ENCODE measurements at places on chromosomes 3 and 15.
A peak's percentile ranks its signal among the peaks of the same experiment; 100 is the strongest.

DNA sequence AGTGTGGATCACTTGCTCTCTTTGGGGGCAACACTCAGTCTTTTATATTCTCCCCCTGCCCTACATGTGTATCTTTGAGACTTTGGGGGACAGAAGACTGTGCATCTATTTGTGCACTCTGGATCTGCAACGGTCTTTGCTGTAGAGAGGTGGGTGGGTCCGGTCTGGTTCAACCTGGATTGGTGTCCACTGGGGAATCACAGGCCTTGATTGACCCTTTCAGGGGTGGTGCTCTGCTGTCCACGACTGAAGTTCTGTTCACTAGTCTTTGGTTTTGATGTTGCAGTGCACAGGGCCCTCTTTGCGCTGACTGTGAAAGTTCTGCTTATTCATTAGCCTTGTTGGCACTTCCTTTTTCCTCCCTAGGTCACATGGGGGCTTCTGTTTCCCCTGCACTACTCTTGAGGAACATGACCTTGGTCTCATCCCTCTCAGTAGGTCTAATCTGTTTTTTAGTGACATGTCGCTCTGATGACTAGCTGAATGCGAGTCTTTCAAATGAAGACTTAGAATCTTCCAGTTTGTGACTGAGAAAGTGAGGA lies 284.2 kb downstream of the SV2B start:
- DNase-seq: no peak

DNA sequence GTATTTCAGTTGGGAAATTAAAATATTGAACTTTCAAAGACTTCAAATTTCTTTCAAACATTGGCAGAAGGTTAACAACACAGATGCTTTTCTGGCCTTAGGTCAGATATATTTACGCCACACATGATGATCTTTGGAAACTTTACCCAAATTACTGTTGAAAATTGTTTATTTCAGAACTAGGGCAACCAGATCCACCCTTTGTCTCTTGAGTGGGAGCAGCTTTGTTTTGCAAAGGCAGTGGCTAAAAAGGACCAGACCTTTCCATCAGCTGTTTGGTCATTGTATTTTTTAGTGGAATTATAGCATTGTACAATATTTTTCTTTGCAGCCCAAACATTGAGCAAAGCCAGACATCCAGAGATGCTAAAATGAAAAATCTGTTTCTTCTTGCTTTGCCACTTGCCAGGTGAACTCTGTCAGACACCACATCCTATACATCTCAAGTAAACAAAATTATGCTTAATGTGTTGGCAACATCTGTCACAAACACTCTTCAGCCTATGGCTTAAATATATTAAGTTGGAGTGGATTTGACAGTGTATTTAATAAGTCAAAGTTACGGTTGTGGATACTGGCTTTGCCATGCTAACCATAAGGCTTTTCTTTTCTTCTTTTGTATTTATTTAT lies 651.9 kb downstream of the RBMS3 start:
- no peak for DNase-seq

DNA sequence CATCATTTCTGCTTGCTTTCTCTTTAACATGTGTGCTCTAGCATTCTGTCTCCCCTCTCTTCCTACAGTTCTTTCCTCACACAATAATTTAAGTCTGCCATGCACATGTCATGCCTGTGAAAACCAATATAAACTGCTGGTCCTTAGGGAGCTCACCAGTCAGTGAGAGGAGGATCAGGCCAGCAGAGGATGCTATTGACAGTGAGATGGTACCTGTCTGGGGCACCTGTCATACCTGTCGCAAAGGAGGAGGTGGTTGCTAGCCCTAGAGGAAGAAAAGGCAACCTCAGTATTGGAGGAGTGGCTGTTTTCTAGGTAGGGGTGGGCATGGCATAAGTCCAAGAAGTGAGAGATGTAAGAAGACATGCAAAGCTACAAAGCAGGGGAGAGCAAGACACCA lies 194.6 kb downstream of the GABRG3 start:
- DNase-seq: no peak

DNA sequence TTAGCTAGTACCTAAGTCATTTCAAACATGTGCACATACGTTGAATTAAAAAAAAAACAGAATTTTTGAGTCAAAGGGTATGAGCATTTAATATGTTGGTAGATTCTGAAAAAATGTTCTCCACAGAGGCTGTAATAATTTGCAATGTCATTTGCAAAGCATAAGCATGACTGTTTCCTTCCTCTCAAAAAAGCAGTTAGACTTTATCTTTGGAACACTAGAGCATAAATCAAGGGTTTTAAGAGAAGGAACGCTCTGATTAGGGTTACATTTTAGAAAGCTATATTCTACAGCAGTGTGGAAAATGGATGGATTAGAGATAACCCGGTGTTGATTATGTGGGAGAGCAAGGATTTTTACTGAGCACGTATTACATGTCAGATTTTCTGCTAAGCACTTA lies 193.7 kb downstream of the WDR72 start:
- no peak for DNase-seq

DNA sequence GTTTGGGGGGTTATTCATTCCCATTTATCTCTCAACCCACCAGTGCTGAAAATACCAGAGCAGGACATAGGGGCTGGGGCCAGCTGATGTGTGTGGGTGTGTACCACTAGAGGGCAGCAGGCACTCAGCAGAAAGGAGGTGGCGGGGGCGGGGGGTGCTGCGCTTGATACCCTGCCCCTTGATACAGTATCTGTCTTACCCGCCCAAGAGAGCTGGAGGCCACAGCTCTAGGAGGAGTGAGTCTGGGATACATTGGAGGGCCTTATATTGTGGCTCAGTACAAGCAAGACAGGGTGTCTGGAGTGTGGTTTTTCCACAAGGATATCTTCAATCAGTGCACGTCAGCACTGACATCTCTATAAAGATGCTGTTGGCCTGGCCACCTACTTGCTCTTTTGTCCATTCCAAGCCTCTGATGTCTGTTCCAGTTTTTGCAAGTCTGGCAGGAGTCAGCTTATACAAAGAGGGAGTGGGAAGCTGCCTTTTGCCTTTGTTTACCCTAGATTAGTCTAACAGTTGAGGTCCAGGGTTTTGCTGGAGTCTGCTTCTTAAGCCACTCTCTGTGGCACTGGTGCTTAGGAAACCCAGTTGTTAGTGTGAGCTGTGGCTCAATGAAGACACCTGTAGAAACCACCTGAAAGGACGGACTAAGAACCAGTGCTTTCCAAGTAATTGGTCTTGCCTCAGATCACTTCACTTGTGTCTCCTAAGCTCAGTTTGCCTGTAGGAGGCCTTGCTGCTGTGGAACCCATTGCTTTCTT lies 1.5 kb upstream of the RBM15B start:
- DNase-seq: no peak

- DNase-seq: no peak
These were observed 2.9 kb downstream of the VILL start for GRCh38 chr3:37993460-37993819.

- no peak for DNase-seq
These were observed 47.9 kb upstream of the TRAK1 start for GRCh38 chr3:42043099-42043813.

- DNase-seq: no peak
These were observed 374.2 kb downstream of the PLCL2 start for GRCh38 chr3:17258823-17259436.

GRCh38 chr3:88142094-88142624 lies 7.6 kb upstream of the C3orf38 start:
- DNase-seq: no peak

DNA sequence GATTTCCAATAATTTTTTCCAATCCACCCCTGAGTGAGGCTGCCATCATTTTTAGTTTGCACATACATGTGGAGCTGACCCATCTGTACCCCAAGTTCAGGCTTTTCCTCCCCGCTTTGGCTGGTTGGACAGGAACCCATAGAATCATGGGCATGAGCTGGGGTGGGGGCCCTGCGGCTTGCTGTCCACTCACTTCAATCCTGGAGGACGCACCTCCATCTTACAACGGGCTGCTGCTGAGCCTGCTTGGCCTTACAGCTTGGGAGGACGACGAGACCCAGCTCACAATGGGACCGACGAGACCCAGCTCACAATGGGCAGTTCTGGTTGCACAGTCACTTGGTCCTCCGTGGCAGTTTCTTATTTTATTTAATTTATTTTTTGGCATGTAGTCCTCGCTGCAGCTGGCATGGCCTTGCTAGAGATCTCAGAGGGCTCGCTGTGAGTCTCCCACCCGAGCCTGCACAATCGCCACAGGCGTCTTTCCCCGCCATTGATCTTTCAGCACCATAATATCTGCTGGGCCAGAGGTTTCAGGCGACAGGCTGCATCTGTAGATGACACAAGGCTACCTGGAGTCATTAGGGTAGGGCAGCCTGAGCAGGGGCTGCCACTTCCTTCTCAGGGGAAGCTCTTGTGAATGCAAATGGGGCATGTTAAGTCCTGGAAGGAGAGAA lies 19.6 kb upstream of the EPHB3 start:
- no peak for DNase-seq

- DNase-seq: no peak
These were observed 531.9 kb downstream of the SQOR start for GRCh38 chr15:46166750-46167149.

DNA sequence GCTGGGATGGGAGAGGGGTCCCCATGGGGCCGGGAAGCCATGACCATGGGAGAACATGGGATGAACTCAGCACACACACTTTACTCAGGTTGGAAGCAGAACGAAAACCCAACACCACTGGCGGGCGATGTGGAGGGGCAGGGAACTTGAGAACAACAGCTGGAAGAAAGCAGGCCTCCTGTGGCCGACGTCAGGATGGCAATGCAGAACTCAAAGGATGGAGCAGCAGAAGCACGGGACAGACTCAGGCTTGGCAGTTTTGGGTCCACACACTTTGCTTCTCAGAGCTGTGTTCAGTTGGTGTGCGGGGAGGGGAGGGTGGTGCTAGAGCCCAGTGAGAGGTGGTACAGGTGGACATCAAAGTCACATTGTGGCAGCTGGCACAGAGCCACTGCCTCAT lies 80.7 kb downstream of the SEC22A start:
- no peak for DNase-seq

- DNase-seq: no peak
These were observed 29.4 kb upstream of the ATP8B4 start for GRCh38 chr15:50148362-50148963.

DNA sequence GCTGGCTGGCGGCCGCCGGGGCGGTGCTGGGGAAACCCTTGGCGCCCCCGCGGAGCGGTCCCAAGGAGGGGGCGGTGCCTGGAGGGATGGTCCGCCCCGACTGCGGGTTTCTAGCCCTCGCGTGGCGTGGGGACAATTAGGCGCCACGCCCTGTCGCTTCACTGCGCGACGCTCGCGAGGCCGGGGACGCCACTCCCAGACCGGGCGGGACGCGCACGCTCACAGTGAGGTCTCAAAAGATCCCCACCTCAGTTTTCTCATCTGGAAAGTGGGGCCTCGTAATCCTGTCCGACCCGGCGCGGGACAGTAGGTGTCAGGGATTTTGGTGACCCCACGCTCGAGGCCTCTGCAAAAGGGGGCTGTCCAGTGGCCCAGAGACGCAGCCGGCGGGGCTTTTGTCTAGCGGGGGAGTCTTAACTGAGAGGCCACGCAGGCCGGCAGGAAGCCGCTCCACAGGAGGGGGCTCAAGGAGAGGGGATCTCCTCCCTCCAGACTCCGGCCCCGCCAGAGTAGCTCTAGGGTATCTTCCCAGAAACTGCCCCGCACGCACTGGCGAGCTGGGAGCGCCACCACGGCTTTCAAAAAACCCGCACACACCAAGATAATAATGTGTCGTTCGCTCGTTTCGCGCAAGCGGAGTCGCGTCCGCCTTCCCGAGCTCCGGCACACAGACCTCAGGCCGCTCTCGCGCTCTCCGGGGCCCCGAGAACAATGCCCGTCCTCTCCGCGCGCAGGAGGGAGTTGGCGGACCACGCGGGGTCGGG lies 710 bp upstream of the CLK3 start:
- peak; percentile 48 for DNase-seq

DNA sequence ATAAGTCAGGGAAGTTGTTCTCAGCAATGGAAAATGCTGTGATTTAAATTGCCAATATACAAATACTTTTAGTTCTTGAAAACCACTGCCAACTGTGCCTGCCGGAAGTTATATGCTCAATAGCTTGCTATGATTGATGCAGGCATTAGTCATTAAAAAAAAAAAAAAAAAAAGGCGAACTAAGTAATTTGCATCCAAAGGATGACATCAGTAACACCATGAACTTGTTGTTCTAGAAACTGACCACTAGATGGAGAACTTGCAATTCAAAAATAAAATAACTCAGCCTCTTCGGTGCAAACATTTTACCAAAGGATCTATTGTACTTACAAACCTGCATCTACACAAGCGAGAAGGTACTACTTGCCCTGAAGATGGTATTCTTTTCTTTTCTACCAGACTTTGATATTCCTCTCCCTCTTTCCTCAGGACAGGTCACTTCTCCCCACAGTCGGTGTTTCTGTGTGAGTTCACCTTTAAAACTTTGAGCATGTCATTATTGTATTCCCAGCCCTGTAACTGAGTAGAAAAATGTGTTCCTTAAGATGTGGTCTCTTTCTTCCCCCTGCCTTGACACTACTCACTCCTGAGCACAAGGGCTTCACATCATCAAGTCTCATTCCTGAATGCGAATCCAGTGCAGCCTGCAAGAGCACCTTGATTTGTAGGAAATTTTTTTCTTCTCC lies 115.0 kb upstream of the VEPH1 start:
- no peak for DNase-seq

DNA sequence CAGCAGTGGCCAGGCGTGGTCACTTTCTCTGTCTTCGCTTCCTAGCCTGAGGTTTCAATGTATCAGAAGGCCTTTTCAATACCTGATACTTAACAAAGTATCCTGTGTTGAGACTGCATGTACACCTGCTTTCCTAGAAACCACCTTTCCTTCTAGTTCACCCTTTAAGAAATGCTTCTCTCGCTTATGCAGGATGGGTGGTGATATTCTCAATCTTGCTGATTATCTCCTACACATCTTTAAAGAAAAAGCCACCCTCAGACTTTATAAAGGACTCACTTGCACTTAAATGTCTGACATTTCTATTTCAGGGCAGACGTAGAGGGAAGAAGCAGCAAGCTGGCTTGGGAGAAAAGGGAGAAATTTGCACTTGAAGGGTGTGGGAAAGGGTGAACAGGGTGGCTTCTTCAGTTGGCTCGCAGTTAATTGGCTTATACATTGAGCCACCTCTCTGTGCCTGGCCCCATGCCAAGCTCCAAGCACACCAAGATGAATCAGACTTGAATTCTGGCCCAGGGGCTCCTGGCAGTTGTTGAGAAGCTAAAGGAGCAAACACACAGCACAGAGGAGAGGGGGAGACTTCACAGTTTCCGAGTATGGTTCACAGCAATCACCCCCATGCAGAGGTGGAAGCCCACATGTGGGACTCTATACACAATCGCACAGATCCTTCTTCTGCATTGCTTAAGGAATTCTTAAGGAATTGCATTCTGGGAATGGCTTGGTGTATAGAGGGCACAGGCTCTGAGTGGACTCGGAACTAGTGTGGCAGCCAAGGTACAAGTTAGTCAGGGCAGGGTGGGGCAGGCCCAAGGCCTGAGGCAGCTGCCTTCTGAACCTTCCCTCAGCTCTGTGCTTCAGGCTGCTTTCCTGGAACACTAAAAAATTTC lies 1.3 kb downstream of the ARL6IP5 start:
- DNase-seq: peak; percentile 96

- no peak for DNase-seq
These were observed 84.9 kb downstream of the TBC1D2B start for GRCh38 chr15:77992356-77993222.
